Activated T-cell treated with anti-CD3 and anti-CD28 coated beads, Interleukin-2, amount 50 U/mL, for 24 hours (primary cell): ENCODE measurements at places on chromosomes 11 and 22.

DNA sequence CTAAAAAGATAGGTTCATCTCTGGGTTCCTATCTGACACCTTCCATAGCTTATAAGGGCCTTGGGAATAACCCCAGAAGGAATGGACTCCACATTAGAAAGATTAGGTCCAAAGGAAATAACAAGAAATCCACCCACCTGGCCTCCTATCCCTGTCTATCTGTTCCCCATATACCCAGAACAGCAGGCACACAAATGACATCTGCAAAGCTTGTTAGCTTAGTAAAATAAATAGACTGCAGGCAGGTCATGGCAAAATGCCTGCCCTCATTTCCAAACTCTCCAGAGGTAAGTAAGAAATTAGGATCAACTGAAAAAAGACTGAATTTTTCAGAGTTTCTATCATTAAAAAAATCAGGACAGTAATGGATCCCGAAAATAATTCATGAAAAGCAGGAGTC is 489.5 kb downstream of the DLG2 start:
- no peak for DNase-seq

- DNase-seq: no peak
Measured at GRCh38 chr11:123145220-123145619, 49.8 kb downstream of the CLMP start.

- DNase-seq: no peak
Measured at GRCh38 chr11:113449743-113450142, 25.5 kb downstream of the DRD2 start.

- peak; percentile 67 for DNase-seq
Measured at GRCh38 chr11:9748361-9748970, 84.6 kb downstream of the SWAP70 start.

DNA sequence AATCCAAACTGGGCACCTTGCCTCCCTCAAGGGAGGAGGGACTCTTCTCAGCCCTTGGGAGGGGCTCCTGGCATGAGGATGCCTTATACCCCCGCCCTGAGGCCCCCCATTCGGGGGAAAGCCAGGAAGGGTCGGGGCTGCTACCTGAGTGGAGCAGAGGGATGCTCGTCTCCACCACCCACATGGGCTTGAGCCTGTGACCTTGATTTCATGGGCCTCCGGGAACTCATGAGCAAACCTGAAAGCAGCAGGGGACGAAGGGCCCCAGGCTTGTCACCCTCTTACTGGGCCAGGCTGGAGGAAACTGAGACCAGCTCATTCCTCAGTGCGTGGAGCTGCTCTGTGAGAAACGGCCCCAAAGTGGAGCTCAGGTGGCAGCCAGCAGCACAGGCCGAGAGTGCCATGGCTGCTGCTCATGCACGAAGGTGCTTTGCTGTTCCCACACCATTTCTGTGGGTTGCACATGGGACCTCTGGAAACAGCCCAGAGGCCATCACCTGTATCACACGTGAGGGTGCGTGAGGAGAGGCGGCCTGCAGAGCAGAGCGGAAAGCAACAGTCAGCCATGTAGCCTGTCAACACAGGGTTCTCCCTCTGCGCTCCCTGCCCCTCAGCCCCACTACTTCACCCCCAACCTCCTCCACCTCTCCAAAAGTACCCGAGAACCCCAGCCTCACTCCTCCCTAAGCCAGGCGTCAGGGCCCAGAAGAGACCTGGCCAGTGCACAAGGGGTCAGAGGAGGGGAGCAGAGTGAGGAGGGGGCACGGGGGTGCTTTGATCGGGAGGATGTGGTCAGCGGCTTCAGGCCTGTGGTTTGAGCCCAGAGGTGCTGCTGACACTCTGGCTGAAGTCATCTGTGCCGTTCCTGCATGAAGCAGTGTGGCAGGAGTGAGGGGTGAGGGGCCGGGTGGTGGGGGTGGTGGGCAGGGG is 14.1 kb upstream of the IL2RB start:
- DNase-seq: peak; percentile 81

DNA sequence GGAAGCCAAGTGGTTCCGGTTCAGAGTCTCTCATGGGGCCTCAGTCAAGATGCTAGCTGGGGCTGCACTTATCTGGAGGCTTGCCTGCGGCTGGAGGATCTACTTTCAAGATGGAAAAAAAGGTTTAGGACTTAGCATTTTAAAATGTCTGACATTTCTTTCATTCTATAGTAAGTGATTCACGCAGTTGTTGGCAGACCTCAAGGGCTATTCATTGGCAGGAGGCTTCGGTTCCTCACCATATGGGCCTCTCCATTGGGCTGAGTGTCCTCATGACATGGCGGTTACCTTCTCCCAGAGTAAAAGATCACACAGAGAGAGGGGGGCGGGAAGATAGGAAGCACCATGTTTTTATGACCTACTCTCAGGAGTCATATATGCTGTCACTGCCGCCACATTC is 298.0 kb upstream of the PLET1 start:
- DNase-seq: no peak

GRCh38 chr11:100367892-100368291 is 319.2 kb upstream of the ARHGAP42 start:
- DNase-seq: no peak

GRCh38 chr11:13923716-13924650 is 38.5 kb upstream of the SPON1 start:
- no peak for DNase-seq

- no peak for DNase-seq
Measured at GRCh38 chr11:76501526-76502202, 56.8 kb downstream of the EMSY start.

- DNase-seq: no peak
Measured at GRCh38 chr11:34728609-34729008, 107.7 kb downstream of the EHF start.

GRCh38 chr22:49161002-49161850 is 666.4 kb downstream of the BRD1 start:
- DNase-seq: no peak

- DNase-seq: no peak
Measured at GRCh38 chr22:33715237-33715985, 204.9 kb downstream of the LARGE1 start.

- no peak for DNase-seq
Measured at GRCh38 chr11:75778962-75779361, 10.4 kb downstream of the DGAT2 start.

DNA sequence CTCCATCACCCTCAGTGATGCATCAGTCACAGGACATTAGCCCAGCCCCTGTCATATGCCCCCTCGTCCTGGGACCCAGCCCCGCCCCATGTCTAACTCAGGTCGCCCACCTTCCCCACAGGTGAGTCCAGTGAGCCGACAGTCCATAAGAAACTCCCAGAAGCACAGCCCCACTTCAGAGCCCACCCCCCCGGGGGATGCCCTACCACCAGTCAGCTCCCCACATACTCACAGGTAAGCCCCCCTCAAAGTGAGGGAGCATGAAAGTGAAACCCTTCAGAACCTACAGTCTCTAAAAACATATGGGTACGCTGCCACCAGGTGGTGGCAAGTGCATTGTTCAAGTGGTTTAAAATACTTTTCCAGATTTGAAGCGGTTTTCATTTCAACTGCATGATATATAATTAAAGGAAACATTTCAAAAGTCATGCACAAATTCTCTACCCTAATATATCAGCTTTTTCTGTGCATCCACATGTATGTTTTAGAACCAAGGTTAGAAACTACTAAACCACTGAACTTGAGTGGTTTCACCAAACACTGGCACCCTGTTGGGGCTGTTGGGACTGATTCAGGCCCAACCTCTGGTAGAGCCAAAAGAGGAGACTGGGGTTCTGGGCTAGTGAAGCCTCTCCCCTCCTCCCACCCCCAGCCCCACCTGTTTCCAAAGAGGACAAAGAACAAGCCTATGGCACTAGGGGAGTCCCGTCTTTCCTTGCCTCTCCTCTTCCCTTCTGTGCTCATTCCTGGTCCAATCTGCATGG is 17.3 kb downstream of the EPS8L2 start:
- DNase-seq: peak; percentile 59

DNA sequence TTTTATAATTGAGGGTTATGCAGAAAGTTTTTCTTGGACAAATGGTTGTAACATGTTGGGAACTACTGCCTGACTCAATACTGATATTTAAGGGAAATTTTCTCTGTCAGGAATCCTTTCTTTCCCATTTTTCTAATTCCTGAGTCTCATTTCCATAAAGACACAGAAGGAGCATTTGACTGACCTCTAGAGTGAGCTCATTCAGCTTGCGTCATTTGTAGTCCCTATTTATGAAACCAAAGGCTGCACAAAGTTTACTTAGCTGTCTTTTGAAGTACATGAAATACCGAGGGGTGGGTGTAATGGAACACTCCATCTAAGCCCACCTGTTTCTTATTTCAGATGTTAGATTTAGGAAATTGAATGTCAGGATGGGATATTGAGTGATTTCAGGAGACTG is 359.5 kb upstream of the C11orf87 start:
- DNase-seq: no peak

DNA sequence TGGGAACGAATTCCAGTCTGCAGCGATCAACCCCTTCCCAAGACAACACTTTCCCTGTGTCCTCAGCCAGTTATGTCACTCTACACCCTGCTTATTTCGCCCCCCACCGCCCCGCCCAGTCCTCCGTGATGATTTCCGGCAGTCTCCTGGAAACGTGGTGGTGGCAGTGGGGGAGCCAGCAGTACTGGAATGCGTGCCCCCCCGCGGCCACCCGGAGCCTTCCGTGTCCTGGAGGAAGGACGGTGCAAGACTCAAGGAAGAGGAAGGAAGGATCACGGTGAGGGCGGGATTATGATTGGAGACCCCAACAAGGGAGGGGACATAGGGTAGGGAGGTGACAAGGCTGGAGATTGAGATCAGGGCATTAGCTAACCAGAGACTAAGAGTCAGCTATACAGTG is 4.1 kb downstream of the ROBO3 start:
- DNase-seq: no peak

- no peak for DNase-seq
Measured at GRCh38 chr11:119688356-119688755, 40.6 kb downstream of the NECTIN1 start.

DNA sequence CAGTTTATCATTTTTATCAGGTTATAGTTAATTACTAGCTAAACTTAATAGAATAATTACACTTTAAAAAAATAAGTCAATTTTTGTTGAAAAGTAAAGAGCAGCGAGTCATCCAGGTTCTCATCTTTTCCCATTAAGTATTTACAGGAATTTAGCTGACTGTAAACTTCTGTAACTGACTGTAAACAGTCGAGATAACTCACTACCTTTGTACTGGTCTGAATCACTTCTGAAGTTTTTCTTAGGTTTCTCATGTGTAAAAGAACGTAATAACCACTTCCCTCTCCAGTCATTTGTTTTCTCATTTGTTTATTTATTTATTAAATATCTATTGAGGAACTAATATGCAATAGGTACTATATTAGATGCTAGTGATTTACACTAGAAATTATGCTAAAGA is 270.8 kb downstream of the DYNC2H1 start:
- no peak for DNase-seq

- DNase-seq: no peak
Measured at GRCh38 chr22:39967103-39967829, 7.1 kb downstream of the TMA7B start.

- DNase-seq: no peak
Measured at GRCh38 chr11:116122697-116123472, 618.7 kb upstream of the CADM1 start.

GRCh38 chr11:83782329-83782728 is 496.2 kb upstream of the CCDC90B start:
- DNase-seq: no peak

- no peak for DNase-seq
Measured at GRCh38 chr11:130813196-130813595, 103.1 kb downstream of the SNX19 start.

GRCh38 chr11:60873533-60873932 is 6.2 kb downstream of the ZP1 start:
- DNase-seq: no peak

DNA sequence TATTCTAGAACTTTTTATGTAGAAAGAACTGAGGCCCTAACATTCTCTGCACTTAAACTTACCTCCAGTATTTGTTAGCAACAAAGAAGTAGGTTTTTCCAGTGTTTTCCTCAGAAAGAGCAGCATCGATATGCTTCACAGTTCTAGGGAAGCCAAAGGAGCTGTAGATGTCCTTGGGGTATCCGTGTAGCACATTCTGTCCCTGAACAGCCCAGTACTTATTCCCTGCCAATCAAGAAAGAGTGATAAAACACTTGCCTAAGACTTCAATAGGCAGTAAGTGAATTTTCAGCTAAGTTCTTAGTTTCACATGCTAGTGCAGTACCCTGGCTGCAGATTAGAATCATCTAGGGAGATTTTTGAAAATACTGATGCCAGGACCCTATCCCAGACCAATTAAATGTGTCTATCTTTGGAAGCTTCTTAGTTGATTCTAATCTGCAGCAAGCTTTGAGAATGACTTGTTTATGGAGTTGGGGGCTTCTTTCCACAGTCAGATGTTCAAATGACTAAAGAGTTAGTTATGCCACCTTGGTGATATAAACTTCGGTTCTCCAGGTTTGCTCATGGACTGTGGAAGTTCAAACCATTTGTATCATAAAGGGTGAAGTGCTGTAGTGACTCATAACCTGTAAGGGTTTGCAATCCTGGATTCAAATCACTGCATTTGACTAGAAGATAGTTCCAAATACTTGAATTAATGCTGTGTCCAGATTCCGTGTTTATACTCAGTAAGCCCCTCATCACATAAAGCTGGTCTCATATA is 6.5 kb downstream of the MMP1 start:
- no peak for DNase-seq

DNA sequence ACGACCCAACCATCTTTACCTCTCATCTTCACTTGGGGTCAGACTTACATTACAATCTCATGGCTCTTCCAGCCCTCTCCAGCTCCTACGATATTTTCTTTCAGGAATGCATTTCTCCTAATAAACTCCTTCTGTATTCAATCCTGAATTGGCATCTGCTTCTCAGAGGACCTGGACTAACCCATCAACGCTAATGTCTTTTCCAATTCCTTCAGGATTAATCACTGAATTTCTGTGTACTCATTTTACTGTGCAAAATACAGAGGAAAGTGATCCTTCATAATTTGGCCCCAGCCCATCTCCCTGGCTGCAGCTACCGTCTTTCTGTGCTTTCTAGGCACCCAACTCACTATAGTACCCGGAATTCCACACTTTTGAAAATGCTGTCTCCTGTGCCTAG is 239.2 kb downstream of the METTL15 start:
- no peak for DNase-seq

DNA sequence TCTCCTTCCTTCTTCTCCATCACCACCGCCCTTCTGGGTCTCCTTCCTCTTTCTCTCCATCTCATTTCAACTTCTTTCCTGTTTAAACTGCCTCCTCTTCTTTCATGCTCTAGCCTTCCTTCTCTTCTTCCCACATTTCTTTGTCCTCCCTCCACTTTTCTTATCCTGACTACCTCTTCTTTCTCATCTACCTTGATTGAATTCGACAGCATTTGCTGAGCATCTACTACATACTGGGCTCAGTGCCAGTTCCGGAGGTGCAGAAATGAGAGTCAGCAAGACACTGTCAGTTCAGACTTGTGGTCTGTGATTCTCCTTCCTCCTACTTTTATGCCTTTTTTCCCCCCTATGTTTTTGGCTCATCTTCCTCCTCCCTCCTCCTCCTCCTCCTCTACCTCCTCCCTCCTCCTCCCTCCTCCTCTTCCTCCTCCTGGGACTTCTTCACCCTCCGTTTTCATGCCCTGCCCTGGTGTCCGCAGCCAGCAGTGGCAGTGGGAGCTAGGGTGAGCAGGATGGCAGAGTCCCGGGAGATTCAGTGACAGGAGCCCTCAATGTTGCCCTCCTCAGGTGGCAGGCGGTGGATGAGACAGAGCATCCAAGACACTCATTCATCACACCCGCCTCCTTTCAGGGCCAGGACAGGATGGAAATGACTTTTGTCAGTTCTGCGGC is 146.0 kb upstream of the SEZ6L start:
- no peak for DNase-seq

- DNase-seq: no peak
Measured at GRCh38 chr22:39234472-39234787, 10.4 kb downstream of the PDGFB start.
